ENCODE measurements at places on chromosomes 12 and 14.
A peak's percentile ranks its signal among the peaks of the same experiment; 100 is the strongest.

DNA sequence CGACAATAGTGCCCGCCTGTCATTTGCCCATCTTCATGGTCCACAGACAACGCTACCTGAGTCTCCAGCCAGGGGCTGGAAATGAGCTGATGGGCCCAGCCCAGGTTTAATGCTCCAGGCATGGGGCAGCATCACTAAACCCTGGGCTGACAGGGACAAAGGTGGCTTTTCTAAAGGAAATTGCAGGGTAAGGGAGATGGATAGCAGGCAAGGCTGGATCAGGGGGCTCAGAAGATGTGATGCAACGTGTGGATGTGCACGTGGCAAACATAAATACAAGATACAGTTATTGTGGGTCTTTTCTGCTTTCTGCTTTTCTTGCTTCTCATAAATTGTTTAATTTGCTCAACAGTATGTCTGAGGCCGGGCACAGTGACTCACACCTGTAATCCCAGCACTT is 3.7 kb upstream of the MMP17 start:
- ATAC-seq, result no peak

DNA sequence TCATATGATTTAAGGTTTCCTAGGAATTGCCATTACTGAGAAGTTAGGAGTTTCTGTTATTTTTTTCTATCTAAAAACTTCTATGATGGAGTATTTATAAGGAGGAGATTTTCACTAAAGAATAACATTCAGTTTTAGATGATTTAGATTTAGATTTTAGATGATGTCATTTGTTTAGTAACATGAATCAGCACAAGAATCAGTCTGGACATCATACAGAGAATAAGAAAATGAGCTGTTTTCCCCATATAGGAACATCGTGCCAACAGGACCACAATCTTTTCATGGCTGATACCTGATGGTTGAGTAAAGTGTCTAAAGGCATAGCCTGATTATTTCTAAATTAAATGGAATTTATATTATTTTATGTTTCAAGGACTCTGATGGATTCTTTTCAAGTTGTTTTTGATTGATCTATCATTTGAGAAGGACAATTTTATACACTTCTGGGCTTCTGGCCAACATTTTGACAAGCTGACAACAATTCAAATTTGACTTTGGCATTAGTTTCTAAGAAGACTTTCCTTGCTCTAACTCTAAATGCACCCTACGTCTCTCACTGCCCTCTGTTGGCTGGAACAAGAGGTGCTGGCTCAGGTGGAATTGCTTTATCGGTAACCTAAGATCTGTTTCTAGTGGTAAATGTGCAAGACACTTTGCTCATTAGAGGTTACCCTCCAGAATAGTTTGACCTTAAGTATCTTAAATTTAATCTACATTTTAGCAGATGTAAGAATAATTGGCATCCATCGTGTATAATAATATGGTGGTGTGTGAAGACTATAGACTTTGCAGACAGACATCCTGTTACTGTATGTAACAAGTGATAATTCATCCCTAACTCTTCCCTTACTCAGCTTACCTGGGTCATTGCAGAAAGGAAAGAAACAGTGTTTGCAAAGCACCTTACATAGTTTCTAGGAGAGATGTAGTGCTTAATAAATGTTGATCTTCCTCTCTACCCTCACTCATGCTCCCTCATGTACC is 42.8 kb upstream of the CPSF6 start:
- no peak for ATAC-seq

- no peak for ATAC-seq
Observed at GRCh38 chr12:114221136-114221833, 184.7 kb downstream of the TBX5 start.

DNA sequence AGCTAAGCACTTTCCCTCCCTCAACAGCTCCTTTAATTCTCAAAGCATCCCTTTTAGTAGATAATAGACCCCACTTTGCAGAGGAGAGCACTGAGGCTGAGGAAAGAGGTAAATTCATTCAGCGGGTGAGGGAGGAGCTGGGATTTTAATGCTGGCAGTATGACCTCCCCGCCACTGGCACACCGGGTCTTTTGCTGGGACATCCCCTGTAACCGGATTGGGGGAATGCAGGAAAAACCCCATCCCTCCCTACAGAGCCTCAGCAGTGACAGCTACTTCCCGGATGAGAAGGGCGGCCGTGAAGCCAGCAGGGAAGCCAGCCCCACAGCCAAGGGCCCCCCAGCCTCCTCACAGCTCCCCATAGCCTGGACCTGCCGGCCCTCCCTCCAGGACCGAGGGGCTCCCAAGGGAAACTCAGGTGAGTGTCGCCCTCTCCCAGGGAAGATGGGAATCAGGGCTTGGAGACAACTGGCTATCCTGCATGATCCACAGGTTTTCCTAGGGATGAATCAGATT is 12.1 kb downstream of the ZBTB39 start:
- no peak for ATAC-seq

GRCh38 chr14:34218881-34219280 is 243.2 kb downstream of the SPTSSA start:
- no peak for ATAC-seq

- ATAC-seq, result no peak
Observed at GRCh38 chr14:94921882-94922585, 152.1 kb upstream of the GSC start.

DNA sequence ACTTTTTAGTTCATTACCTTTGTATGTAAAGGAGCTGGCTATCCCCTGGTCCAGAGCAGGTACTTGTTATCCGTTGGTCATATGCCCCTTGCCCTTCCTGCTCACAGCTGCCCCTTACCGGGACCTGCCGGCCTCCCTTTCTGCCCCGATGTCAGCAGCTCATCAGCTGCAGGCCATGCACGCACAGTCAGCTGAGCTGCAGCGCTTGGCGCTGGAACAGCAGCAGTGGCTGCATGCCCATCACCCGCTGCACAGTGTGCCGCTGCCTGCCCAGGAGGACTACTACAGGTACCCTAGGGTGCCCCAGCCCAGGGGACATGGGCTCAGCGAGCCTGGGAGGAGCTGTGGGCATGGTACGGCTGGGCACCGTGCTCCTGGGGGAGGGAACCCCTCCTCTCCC is 2.3 kb upstream of the RNU7-1 start:
- no peak for ATAC-seq

DNA sequence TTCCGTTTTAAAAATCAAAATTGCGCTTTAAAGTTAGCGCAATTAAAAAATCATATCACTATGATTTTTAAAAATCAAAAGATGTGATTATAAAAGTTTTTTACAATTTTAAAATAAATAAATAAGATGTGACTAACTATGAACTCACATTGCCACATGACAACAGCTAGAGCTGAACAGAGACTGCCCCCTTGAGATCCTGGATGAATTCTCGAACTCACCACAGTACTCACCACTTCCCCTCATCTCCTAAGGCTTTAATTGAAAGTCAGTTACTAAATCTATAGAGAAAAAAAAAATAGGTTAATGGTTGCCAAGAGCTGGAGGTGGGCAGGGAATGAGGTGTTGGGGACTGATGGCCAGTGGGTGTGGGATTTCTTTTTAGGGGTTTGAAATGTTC is 384.2 kb downstream of the ZFP36L1 start:
- peak; percentile 20 for ATAC-seq

GRCh38 chr12:115964626-115965025 is 312.9 kb downstream of the MED13L start:
- no peak for ATAC-seq

- no peak for ATAC-seq
Observed at GRCh38 chr14:61887628-61888027, 125.4 kb downstream of the SNAPC1 start.

DNA sequence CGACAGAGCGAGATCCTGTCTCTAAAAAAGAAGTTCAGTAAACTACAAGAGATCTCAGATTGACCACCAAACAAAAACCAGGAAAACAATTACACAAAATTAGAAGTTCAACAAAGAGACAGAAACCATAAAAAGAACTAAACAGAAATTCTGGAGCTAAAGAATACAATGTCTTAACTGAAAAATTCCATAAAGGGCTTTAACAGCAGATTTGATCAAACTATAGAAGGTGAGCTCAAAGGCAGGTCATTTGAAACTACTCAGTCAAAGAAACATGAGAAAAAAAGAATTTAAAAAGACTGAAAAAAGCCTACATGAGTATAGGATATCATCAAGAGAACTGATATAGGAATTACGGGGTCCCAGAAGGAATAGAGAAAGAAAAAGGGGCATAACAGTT is 71.2 kb downstream of the ITPR2 start:
- no peak for ATAC-seq

GRCh38 chr12:120247621-120248030 is 17.9 kb downstream of the PXN start:
- ATAC-seq, result no peak

DNA sequence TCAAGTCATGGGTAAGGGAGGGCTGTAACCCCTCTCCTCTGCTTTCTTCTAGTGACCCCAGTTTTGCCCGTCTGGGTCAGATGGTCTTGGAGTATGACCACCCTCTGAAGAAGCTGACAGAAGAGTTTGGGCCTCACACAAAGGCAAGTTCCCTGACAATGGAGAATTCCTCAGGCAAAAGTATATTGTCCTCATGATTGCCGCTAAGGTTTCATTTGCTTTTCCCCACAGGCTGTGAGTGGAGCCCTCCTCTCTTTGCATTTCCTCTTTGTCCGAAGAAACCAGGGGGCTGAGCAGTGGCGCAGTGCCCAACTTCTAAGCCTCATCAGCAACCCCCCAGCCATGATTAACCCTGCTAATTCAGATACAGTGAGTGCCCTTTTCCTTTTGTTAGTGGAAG is 12.1 kb downstream of the NCKAP1L start:
- ATAC-seq, result no peak

DNA sequence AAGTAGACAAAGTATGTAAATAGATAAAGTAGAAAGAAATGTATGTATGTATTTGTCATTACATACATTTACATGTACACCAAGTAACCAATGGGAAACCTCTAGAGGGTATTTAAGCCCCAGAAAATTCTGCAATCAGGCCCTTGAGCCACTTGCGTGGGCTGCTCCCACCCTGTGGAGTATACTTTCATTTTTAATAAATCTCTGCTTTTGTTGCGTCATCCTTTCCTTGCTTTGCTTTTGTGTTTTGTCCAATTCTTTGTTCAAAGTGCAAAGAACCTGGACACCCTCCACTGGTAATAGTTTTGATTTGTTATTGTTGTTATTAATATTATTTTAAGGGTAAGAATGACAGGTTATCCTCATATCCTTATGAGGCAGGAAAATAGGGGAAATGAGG is 21.8 kb downstream of the CAPS2 start:
- ATAC-seq, result no peak

GRCh38 chr14:70077720-70078119 is 111.0 kb downstream of the SLC8A3 start:
- no peak for ATAC-seq

DNA sequence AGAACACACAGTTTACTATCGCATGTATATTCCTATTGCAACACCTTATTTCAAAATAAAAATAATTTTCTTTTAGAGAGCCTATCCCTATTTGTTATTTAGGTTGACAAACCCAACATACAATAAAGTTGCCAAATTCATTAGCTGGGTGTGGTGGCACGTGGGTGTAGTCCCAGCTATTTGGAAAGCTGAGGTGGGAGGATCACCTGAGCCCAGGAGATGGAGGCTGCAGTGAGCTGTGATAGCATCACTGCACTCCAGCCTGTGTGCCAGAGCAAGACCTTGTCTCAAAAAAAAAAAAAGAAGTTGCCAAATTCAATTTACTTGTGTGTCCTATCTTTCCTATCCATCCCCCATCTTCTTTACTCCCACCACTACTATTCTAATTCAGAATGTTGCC is 23.9 kb downstream of the DENND5B start:
- no peak for ATAC-seq

GRCh38 chr14:29102996-29103395 is 336.4 kb downstream of the FOXG1 start:
- no peak for ATAC-seq

- no peak for ATAC-seq
Observed at GRCh38 chr14:59439256-59439965, 25.8 kb downstream of the GPR135 start.

GRCh38 chr12:51326698-51327439 is 2.9 kb upstream of the BIN2 start:
- ATAC-seq, result peak; percentile 90

DNA sequence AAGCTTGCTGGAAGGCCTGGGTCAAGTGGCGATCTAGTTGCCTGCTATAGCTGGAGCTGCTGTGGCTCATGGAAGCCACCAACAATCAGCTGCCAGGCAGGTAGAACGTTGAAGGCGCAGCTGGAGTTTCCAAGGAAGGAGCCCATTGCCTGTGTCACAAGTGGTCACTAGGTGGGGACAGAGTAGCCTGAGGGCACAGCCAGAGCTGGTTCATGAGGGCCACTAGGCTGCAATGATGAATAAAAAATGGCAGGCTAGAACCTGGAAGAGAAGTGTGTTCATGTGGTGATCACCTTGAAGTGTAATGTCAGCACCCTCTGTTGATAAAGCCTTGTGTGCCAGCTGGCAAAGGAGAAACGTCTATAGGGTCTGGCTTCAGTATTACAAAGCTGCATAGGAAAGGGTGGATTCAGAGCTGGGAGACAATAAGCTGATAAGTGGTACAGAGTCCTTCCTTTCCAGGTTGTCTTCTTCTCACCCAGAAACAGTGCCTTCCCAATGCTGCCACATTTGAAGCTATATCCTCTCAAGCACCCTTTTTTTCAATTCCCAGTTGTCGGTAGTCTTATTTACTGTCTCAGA is 165.8 kb downstream of the EMP1 start:
- ATAC-seq, result no peak

GRCh38 chr12:116423094-116423493 is 136.1 kb upstream of the MAP1LC3B2 start:
- no peak for ATAC-seq

- no peak for ATAC-seq
Observed at GRCh38 chr14:64918216-64918615, 4.0 kb downstream of the CHURC1 start.

- ATAC-seq, result no peak
Observed at GRCh38 chr12:86663173-86663572, 407.0 kb upstream of the MGAT4C start.

DNA sequence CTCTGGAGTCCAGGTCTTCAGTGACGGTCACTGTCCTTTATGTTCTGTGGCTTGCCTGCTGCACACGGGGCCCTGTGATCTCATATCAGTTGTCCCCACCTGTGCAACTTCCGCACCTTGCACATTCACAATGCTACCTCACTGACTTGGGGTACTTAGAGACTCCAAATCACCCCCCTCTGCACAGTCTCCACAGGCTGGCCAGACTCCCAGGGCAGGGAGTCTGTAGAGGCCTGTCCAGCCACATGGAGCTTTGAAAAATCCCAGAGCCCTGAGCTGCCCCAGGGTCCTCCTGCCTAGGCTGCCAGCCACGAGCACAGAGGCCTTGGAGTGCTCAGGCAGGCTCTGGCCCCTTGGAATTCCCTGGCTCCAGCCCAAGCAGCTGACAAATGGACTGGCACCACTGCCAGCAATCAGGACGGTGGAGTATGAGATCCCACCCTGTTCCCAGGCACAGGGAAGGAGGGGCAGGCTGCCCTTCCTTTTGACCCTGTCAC is 26.4 kb downstream of the CMKLR1 start:
- peak; percentile 6 for ATAC-seq

- no peak for ATAC-seq
Observed at GRCh38 chr14:60679566-60680258, 30.4 kb upstream of the SIX1 start.

DNA sequence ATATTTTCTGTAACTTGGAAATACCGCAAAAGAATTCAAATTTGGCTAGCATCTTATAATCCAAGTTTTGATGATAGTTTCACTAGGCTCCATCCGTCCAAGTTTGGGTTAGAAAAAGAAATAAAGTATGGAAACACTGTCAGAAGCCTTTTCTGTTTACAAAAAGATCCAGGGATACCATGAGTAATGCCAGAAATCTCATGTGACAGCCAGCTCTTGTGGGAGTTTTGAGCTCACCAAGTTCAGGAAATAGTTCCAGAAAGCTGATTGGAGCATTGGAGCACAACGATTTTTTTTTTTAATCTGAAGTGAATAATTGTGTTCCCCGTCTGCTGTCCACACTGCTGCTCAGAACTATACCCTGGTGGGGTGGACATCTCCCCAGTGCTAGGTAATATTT is 229.7 kb upstream of the NPAS3 start:
- ATAC-seq, result peak; percentile 51
